ENCODE measurements at places on chromosomes 6 and 20.
A peak's percentile ranks its signal among the peaks of the same experiment; 100 is the strongest.

- DNase-seq: no peak
These were observed 147.0 kb downstream of the SOX4 start for GRCh38 chr6:21740376-21741124.

DNA sequence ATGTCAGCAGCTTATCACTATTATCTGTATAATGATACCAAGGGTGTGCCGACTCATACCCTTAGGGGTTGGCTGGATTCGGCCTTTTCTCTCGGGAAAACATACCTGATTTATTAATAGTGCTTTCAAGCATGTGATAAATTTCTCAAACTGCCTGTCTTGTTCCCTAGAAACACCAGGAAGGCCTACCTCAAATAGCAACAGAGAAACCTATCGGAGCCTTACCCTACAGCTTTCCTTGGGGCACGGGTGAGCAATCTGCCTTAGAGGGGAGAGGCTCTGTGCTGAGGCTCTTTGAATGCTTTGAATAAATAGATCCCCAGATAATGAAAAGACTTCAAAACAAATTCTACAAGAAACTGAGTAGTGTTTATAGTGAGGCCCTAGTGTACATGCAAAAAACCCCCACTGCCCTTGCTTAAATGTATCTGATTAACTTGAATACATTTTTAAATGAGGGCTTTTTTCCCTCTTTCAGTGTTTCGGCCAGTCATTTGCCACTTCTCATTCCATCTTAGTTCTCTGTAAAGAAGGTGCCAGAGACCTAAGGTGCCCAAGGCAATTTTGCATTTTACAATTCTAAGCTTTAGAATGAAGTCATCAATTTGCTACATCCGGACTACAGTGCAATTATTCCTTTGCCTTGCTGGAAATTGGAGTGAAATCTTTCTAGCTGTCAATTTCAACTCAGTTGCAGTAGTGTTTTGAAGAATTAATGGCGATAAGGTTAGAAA, 320.1 kb downstream of the ESR1 start:
- DNase-seq: no peak

DNA sequence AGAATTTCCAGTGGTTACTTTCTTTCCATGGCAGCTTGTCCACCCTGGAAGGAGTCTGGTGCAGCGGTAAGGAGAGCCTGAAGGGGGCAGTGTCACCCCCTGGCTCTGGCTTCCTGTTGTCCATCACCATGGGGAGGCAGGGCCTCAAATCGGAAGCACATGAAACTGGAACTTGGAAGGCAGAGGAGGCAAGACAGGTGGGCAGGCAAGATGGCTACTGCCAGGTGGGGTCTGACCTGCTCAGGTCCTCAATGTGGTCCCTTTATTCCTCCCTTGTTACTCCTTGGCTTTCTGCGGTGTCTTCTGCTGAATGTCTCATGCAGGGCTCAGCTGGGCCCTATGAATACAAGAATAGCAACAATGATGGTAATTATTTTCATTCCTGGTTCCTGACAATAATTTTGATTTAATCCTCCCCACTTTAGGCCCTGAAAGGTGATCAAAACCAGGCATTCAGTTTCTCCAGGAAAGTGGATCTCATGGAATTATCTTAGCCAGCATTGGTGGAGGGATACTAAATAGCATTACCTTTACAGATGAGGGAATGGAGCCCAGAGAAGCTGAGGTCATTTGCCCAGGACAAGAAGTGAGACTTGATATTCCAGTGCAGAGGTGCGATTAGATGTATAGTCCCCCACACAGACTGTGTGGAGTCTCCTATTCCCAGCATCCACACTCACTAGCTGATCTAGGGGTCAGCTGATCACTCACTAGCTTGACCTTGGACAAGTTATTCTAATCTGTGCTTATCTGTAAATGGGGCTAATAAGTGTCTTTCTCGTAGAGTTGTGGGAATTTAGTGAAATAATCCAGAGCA, 17.6 kb upstream of the SNAI1 start:
- DNase-seq: no peak

DNA sequence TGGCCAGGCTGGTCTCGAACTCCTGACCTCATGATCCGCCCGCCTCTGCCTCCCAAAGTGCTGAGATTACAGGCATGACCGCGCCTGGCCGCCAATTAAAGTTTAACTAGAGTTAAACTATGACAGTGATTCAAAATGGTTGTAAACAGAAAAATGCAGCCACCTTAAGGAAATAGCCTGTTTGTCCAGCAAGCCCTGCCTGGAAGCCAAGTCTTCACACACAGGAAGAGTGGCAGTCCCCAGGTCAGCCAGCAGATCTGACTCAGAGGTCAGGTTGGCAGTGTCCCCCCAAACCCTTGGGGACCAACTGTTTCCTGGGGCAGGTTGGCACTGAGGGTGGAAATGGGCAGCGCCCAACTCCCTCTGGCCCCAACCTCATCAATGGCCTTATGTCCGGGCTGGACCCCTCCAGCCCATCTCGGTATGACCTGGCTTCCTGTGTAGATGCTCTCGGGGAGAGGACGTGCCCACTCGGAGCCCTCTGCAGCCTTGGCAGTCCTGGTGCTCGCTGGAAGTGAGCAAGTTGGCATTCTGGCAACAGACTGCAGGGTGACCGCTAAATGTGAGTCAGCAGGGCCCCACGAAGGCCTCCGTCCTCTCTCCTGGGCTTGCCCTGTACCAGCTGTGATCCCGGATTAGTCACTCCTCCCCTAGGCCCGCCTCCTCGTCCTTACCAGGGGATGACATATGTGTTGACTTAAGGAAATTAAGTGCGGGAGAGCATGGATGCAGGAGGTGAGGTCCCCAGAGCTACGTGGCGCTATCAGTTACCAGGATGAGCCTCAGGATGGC, 9.7 kb upstream of the HSP90AB1 start:
- DNase-seq: peak; percentile 97

- DNase-seq: no peak
These were observed 42.9 kb upstream of the PDE10A start for GRCh38 chr6:165705941-165706340.

DNA sequence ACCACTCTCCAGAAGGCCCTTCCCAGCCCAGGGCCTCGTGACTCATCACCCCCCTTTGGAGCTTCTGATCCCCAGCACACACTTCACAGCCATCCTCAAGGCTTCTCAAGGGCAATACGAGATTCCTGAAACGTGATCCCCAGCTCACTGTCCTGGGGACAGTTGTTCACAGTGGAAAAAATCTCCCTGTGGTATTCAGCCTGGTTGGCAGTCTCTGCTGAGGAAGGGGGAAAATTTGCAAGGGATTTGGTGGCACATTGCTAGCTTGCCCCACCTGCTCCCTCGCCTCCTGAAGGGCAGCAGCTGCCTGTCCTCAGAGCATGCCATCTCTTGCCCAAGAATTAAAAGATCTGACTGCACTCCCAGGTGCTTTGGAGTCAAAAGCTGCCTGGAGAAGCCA, 20.7 kb upstream of the PKHD1 start:
- no peak for DNase-seq

DNA sequence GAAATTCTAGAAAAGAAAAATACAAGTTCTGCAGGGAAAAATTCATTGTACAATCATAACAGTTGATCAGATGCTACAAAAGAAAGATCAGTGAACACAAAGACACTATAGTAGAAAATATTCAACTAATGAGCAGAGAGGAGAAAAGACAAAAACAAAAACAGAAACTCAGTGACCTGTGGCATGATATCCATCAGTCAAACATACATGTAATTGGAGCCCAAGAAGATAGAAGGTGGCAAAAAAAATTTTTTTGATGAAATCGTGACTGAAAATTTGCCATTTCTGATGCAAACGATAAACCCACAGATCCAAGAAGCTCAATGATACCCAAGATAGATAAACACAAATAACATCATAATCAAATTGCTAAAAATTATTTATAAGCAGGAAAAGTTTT, 13.1 kb upstream of the FOXQ1 start:
- no peak for DNase-seq

GRCh38 chr6:16769986-16770376, 8.7 kb upstream of the ATXN1 start:
- DNase-seq: peak; percentile 63

DNA sequence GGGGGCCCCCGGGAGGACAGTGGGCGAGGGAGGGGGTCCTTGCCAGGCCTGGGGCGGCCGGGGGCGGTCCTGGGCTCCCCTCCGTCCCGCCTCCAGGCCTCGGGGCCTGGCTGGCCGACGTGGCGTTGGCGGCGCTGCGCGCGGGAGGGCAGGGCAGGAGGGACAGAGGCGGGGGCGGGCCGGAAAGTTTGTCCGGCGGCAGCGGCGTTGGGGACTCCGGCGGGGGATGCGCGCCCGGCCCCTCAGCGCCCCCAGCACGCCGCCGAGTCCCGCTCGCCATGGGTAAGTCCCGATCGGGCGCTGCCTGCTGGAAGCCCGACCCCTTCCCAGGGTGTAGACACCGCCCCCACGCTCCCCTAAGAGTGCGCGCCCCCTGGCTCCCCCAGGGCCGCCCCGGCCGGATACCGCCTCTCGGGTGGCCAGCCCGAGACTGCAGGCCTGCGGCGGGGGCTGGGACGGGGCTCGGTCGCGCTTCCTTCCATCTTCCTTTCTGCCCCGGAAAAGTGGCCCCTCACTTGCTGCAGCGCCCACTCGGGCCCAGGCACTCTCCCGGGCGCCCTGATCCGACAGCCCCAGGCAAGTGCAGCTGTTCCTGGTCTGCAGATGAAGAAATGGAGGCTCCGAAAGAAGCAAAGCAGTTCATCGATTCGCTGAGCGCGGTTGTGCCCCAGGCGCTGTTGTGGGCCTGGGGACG, at the start of gene SLC2A10:
TSS of gene SLC2A10 (plus strand) at position 191 of the 694 bp plus-strand sequence. CDS start at position 279, 88 bp downstream.
- DNase-seq: peak; percentile 80

DNA sequence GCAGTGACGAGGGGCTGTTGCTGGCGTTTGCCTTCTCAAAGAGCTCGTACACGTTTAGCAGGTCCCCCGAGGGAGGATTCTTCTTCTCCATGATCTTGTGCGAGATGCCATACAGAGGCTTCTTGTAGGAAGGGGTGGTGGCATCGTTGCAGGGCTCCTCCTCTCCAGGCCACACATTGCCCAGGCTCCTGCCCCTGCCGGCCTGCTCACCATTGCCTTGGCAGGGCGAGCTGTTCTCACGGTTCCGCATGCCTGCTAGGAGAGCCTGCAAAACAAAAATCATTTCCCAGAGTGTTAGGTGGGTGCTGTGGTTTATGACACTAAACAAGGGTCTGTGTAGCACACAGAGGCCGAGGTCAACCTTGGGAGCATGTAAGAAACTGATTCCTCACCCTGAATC, 42.7 kb downstream of the MTRES1 start:
- no peak for DNase-seq

- DNase-seq: no peak
These were observed 2.5 kb downstream of the MYLK4 start for GRCh38 chr6:2748183-2748582.

DNA sequence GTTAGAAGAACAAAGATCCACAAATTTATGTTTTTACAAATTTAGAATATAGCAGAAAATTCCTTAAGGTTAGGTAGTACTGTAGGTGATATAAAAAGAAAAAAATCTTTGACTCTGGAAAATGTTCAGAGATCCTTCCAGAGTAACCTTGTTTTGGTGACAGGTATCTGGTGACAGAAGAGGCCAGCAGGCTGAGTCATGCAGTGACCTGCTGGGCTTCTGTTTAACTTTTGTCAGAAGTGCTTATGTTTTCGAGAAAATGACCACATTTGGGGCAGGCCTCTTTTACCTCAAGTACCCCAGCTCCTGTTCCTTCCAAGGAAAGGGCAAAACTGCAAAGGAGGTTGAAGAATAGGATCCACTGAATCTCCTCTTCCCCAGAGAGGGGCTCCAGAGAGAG, 10.5 kb upstream of the CLDN20 start:
- DNase-seq: no peak

DNA sequence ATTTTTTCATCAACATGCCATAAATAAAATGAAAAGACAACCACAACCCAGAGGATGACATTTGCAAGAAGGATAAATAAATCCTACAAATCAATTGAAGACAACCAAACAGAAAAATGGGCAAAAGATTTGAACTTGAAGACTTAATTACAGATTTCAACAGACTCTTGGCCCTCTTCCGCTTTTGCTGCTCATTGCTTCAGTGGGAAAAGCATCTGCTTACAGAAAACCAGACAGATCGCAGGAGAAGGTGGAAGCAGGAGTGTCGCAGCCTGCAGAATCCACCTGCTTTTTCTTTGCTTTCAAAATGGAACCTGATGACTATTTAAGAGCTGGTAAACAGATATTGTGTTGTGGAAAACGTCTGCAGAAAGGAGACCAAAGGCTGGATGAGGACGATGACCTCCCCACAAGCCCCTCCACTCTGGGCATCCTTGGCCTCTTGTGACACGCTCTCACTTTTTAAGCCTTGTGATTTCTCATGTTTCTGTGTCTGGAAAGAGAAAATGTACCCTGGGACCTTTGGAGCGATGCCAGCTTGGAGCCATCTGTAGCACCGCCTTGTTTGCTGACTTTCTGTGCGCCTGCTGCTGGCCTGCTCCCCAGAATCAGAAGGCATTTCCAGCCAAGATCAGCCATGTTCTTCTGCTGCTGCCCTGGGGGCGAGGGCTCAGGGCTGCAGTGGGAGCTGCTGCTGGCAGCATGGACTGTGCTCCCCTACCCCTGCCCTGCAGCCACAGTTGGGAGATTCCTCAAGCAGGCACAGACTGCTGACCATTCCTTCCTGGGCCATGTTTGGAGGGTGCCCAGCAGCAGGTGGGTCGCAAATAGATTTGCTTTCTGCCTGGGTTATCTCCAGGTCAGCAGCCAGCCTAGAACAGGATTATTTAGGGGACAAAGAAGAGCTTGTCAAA, 3.6 kb upstream of the CSTL1 start:
- DNase-seq: no peak

DNA sequence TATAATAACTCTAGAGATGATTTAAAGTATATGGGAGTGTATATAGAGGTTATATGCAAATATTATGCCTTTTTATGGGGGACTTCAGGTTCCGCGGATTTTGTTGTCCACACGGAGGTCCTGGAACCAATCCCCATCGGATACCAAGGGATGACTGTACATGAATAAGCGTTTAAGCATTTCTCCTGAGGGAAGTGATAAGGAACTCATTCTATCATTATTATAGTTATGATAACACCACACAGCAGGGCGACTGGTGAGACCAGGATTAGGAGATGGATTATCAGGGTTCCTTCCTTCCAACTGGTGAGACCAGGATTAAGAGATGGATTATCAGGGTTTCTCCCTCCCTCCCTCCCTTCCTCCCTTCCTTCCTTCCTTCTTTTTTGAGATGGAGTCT, 6.6 kb downstream of the ECI2 start:
- no peak for DNase-seq

GRCh38 chr6:139172151-139172550, 37.3 kb downstream of the HECA start:
- DNase-seq: no peak

DNA sequence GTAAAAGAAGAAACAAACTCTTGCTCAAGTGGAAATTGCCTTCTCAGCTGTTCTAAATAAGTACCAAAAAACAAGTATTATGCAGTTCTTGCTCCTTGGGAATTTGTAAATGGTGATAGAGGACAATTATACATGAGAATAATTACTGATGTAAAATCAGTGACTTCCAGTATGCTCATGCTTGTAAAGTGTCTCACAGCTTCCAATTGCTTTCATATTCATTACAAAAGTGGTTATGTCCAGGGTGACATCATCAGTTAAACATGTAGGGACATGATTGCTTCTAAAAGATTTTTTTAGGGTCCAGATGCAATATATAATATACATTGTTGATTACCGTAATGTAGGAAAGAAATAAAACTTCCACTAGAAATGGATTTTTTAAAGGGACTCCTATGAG, 122.8 kb upstream of the B3GAT2 start:
- DNase-seq: peak; percentile 14

- DNase-seq: no peak
These were observed 69.1 kb downstream of the DST start for GRCh38 chr6:56573624-56574023.

GRCh38 chr6:170022291-170022722, 268.6 kb downstream of the DLL1 start:
- no peak for DNase-seq

Data from fibroblast of gingiva (primary cell).